ENCODE measurements at places on chromosomes 5 and 9. TPM values are rescaled to one million over a fixed set of nuclear protein-coding genes. Genes with fewer than 3 reads are reported as not detected.

MTAP gene
- total RNA-seq, result 13.0 TPM

DNA sequence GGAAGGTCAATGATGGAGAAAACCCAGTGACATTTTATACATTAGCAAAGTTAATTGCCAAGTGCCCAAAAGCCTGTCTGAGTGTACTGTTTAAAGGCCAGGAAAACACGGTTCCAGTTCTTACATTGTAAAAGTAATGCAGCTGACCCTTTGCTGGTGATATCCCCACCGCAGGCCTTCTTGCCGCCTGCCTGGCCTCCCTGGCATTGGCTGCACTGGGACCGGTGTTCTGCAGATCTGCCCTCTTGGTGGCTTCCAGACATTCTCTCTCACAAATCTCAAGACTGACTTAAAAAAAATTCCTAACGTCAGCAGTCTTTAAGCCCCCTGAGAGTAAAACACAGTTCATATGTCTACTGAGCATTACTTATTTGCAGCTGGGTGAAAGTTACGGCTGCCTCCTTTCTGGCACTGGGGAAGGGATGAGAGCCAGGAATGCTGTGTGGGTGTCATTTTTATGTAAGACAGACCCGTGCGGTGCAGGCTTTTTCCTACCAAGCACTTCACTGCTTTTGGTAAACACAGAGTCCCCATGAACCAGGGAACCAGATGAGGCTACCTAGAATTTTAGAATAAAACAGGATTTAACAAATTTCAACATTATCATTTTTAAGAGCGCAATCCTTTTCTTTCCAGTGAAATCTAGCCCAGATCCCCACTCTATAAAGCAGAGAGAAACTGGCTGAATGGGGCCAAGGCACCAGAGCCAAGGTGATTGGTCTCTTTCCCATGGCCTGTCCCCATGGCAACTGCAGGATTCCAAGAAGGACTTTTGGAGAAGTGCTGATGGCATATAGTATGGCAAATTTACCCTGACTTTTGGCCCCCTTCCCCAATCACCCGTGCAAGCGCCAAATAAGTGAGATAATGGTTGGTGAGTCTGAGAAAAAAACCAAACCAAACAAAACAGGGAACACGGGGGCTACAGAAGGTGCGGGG, 80.8 kb downstream of the LMNB1 start:
- DNase-seq, result no peak

- DNase-seq, result no peak
These were observed 96.0 kb upstream of the PHF24 start for GRCh38 chr9:34862043-34862442.

DNA sequence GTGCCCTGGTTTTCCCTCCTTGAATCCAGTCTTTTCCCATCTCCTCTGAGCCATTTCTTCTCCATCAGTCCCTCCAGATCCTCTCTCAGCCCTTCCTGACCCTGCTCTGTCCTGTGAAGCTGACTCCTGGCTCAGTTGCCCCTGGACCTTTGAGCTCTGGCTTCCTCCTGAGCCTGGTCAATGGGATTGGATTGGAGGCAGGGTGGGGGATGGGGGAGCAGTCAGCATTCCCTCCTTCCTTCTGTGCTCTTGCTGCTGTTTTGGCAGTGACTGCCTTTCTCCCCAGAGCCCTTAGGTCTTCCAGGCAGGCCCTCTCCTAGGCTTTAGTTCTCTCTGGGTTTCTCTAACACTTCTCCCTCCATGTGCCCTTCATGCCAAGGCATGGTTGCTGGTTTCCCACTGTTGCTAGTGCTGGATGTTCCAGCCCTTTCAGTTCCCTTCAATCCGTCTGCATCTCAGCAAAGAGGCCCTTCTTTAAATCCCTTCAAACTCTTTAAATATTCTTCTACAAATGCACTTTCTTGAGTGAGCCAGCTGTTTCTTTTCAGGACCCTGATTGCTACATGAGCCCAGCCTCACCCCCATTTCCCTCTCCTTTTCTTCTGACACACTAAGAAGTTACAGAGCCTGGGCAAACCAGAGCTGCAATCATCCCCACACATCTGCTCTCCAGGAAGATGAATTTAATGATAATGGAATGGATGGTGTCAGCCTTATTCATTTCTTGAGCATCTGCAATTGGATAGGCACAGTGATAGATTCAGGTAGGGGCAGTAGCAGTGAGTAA, 2.2 kb downstream of the TNFSF15 start:
- no peak for DNase-seq

GRCh38 chr9:128642675-128643245, 13.9 kb downstream of the DYNC2I2 start:
- DNase-seq, result no peak

DNA sequence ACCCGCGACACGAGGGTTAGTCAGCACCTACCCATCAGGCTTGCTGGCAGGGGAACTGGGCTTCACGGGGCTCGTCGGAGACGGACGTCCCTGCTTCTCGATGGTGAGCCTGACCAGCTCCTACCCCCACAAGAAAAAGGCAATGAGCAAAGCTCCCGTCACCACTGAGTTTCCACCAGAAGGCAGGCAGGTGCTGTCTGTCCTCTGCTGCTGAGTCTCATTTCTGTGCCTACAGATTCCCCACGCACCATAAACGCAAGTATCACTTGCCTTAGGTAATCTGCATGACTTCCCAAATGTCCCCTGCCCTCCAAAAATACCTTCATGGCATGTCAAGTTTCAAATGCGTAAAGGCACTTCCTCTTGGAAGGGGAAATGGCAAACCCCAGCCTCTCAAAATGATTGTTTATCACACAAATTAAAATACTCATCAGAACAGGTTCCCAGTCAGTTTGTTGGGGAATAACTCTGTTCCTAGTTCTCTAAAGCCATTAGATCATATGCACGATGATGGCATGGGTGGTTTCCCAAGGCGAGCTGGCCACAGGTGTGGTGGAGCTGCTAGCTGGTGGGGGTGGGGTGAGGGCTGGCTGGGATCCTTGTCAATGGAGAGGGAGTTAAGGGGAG, 85.0 kb downstream of the PRRT1B start:
- no peak for DNase-seq
